Left renal cortex interstitium (tissue), 4 donors: ENCODE measurements at places on chromosomes 12 and 14. TPM values are rescaled to one million over a fixed set of nuclear protein-coding genes. Genes with fewer than 3 reads are reported as not detected.

Gene ADCY6
- 82.0 TPM for polyA plus RNA-seq

Gene HSPA2
- 21.0 TPM for polyA plus RNA-seq

Gene PLEKHD1
- 3.7 TPM for polyA plus RNA-seq

Gene RPL10L
- not detected for polyA plus RNA-seq

Gene DNAH10
- polyA plus RNA-seq, result 6.0 TPM

Gene COCH
- polyA plus RNA-seq, result 4.0 TPM

Gene PRIMA1
- polyA plus RNA-seq, result 1.4 TPM

Gene IAPP
- polyA plus RNA-seq, result not detected

Gene IL31
- not detected for polyA plus RNA-seq

Gene RNF212B
- polyA plus RNA-seq, result 1.9 TPM

Gene KRT76
- polyA plus RNA-seq, result not detected

Gene CARMIL3
- polyA plus RNA-seq, result 2.1 TPM

Gene KERA
- 0.07 TPM for polyA plus RNA-seq

Gene BHLHE41
- polyA plus RNA-seq, result 3.3 TPM

Gene HOXC4
- polyA plus RNA-seq, result 74.3 TPM

- DNase-seq, result no peak
Observed at GRCh38 chr14:31283153-31283552, 75.6 kb upstream of the HECTD1 start.

DNA sequence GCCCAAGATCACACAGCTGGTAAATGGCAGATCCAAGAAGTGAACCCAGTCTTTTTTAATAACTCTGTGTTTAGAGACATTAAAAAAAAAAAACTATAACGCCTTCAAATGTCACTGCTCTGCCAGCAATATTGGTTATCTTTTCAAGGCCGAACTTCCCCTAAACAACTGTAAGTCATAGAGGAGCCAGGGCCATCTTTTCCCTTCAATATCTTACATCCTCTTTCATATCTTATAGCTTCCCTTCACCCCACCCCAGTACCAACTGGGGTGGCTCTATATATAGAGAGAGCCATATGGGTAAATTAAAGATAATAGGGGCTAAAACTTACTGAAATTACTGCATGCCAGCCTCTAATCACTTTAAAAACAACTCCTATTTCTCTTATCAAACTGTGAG lies 100.2 kb downstream of the STAB2 start:
- no peak for DNase-seq

DNA sequence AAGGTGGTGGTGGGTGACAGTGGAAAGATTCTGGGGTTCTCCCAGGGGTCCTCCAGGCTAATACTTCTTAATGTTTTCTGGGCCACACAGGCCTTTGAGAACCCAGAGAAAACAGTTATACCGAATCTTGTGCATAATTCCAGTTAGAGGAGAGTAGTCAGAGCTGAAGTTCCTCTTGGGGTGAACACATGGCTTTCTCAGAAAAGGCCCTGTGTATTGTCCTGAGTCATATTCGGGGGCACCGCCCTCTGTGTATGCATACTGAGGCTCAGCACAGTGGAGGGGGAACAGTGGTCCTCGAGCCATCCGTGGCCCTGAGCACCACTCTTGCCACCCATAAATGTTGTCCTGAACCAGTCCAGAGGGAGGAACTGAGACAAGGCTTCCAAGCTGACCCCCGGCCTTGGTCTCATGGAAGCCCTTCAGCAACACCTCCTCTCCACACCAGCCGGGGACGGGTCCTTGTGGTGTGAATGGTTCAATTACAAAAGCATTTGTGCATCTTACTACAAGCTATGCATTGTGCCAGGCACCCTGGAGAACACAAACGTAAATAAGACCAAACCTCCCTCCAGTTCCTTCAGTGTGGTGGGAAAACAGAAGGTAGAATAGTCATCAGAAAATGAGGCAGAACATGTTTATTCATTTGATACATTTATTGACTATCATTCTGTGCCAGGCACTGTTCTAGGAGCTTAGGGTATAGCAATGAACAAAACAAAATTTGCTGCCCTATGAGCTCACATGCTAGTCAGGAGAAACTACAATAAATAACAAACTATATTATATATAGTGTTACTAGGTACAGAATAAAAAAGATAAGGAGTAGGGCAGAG lies 9.9 kb downstream of the DHRS2 start:
- no peak for DNase-seq

DNA sequence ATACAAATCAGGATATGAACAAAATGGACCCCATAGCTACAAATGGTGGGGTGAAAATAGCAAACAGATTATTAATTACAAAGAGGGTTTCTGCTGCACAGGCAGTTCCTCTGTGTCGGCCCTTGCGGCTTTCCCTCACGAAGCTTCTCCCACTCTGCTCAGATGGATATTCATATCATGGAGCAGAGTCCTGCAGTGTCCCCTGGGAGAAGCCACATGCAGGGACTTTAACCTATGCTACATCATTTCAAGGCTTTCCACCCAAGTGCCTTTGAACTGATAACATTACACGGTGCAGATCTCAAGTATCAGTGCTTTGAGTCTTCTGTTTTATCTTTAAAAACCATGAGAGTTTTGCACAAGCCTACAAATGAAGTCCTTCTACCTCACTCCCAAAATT lies 229.1 kb downstream of the PPM1H start:
- no peak for DNase-seq

- DNase-seq, result no peak
Observed at GRCh38 chr14:38775986-38776385, 327.0 kb downstream of the SEC23A start.

- no peak for DNase-seq
Observed at GRCh38 chr14:90045616-90046015, 16.2 kb upstream of the KCNK13 start.

GRCh38 chr12:7374423-7375144 lies 69.4 kb downstream of the CD163L1 start:
- DNase-seq, result no peak

- DNase-seq, result no peak
Observed at GRCh38 chr12:57236925-57237595, 7.5 kb downstream of the SHMT2 start.

DNA sequence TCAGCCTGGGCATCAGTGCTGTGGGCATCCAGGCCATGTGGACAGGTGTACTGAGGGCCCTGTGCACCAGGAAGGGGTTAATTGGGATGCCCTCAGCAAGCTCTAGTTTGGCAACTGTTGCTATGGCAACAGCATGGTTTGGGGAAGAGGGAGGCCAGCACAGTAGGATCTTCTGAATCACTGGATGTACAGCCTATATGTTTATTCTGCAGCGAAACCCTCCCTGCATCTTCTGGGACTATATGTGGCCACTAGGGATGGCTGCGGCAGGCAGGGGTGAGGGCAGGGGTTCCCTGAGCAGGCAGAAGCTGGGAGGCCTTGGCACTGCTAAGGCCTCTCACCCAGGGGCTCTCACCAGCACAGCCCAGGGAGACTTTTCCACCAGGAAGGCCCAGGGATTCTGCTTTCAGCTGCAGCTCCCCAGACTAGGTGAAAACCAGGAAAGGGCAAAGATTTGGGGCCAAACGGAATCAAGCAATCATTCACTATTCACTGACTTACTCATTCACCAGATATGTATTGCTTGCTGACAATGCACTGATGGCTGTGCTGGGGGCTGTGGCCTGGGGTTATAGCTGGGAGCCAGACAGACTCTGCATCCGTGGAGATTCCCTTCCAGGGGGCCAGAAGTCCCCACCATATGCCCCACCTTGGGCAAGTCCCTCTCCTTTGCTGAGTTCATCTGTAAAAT lies 42.8 kb downstream of the IRF2BPL start:
- no peak for DNase-seq

GRCh38 chr14:71399057-71399487 lies 491.8 kb downstream of the PCNX1 start:
- DNase-seq, result no peak

DNA sequence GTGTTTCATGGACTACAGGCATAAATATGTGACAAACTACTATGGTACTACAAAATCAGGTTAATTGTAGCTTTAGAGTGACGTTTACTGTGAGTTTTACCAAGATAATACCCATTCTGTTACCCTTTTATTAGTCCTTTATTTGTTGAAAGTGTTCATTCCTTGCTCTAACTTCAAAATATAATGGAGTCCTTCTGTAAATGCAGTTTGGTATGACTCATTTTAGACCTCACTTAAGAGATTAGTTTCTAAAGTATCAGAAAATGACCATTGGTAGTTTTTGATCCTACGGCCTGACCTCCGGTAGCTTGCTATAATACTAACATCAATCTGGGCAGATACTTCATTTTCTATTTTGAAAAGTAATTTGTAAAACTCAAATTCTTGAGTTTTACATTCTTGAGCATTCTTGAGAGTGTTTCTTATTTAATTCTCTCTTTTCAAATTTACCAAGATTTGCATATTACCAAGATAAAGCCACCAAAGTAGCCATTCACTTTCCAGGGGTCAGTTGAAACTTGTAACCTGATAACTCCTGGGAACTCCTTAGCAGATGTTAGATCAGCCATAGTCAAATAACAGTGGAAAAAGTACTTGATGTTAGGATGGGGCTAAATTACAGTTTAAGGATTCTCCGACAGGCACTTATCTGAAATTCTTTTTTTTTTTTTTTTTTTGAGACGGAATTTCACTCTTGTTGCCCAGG lies 4.2 kb downstream of the HSPA2 start:
- DNase-seq, result no peak

DNA sequence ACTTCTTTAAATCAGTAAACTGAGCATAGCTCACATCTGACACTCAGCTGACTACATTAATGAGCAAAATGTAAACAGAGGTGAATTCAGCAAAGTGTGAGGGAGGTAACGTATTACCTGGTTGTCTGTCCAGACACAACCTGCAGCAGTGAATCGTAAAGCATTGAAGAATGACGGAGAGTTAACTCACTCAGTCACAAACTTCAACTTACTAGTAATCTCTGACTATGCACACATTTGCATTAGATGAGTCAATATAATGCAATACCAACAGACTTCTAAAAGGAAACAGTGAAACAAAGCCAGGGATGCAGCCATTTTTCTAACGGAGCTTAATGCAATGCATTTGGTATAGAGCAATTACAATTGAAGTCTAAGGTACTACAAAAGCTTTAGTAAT lies 40.0 kb downstream of the STX2 start:
- no peak for DNase-seq

DNA sequence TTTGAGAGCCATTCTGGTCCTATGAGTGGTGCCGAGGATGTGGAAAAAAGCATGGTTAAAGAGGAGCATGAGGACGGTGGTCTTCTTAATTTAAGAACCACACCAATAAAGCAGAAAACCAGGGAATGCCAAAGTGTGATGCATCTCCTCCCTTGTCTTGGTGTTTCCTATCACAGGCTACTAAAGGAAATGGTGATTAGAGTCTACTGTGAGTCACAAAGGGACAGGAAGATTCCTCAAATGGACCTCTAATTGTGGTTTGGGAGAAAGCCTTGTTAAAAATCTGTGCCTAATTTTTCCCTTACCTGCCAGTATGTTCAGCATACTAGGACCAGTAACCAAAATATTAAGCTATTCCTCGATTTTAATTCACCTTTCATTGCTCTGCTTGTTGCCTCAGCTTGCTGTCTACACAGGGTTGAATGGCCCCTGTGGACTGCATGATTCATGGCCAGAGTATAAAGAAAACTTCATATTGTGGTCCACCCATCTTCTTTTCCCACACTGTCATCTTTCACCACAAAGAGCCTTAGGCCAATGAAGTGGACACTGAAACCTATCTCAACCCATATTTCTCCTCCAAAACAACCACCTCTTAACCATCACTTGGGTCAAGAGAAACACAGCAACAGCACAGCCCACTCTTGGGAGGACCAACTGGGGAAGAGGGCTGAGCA lies 38.8 kb downstream of the DIO2 start:
- no peak for DNase-seq

DNA sequence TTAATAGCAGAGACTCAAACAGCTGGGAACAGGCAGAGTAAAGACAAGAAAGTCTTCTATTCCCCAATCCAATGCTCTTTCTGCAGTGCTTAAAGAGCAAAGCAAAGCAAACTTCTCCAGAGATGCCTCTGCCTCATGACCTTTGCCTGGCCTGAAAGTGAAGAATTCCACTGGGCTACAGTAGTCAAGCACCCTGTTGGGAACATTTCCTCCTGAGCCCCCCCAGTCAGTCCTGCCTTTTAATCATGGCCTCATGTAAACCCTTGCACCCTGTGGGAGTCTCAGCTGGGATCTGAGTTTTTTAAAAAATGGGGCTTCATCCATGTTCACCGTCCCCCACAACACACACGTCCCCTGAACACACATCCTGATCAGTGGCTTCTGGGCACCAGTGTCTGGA lies 62.7 kb upstream of the TSPAN11 start:
- no peak for DNase-seq

DNA sequence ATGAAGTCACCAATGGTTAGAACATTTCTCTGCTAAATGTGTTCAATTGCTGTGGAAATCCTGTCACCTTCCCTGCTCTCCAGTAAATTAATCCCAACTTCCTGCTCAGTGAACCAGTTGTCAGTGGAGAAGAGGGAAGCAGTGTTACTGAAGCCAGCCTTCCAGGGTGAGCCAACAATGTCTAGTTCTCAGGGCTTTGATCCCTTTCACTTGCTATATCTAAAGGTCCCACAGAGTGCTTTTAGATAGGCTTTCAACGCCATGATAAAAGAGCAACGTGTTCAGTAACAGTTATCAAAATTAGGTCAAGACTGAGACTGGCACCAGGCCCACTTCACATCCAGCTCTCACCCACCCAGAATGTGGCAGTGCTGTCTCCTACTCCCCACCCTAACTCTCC lies 139.7 kb downstream of the KCNH5 start:
- DNase-seq, result no peak

GRCh38 chr12:85413266-85413665 lies 133.2 kb downstream of the ALX1 start:
- DNase-seq, result no peak

DNA sequence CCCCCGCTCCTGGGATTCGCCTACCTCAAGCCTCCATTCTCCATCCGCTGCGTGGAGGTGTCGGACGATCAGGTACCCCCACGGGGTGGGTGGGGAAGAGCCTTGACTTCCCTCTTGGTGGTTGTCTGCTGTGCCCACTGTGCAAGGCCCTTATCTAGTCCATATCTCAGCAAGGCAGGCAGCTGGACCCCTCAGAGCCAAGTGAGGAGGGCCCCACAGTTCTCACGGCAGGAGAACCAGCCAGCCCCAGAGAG lies 39.9 kb downstream of the MMAB start:
- DNase-seq, result no peak

DNA sequence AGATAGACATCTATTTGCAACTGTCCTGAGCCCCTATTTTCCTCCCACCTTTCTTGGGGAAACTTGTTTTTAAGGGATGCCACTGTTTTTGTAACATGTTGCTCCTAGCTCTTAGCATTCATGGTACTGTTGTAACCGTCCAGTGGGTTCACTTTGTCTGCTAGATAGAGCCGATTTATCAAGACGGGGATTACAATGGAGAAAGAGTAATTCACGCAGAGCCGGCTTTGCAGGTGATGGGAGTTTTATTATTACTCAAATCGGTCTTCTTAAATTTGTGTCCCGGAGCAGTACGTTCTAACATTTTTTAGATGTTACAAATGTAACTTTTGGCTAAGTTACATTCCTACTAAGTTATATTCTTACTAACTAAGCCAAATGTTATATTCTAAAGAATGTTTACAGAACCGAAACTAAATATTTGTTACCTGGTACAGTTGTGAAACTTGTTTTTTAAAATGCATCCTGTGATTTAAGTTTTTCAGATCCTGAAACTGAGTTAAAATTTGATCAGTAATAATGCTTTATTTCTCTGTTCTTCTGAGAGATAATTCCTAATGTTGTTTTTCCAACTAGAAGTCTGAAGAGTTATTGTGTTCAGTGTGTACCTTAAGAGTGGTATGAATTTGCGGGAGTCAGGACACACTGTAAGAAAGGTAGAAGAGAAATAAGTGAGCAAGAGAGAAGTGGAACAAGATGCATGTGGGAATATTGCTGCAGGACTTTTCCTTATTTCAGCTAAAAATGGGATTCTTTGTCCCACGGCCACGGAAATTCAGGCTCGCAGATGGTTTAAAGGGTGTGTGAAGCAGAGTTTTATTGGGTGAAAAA lies 20.6 kb upstream of the CLEC2D start:
- DNase-seq, result no peak
